Cerebellum (tissue), 4 donors: ENCODE measurements at places on chromosomes 3 and 15.

- no peak for DNase-seq
These were observed 18.1 kb downstream of the NBEAL2 start for GRCh38 chr3:46997453-46998091.

DNA sequence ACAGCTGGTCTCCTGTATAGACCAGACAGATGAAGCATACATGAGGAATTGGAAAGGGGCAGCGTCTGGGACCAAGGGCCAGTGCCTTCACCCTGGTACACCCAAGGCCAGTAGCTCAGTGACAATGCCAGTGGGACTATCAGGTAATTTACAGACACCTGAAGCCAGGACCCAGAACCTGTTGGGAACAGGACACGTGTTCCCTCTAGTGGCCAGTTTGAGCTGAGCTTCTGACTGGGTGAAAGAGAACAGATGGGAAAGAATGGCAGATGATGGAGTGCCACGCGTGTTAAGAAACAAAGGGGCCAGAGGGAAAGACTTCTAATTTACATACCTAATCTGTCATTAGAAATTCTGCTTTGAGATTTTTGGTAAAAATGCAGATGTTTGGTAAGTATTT lies 5.1 kb upstream of the SLC25A38 start:
- peak; percentile 27 for DNase-seq

DNA sequence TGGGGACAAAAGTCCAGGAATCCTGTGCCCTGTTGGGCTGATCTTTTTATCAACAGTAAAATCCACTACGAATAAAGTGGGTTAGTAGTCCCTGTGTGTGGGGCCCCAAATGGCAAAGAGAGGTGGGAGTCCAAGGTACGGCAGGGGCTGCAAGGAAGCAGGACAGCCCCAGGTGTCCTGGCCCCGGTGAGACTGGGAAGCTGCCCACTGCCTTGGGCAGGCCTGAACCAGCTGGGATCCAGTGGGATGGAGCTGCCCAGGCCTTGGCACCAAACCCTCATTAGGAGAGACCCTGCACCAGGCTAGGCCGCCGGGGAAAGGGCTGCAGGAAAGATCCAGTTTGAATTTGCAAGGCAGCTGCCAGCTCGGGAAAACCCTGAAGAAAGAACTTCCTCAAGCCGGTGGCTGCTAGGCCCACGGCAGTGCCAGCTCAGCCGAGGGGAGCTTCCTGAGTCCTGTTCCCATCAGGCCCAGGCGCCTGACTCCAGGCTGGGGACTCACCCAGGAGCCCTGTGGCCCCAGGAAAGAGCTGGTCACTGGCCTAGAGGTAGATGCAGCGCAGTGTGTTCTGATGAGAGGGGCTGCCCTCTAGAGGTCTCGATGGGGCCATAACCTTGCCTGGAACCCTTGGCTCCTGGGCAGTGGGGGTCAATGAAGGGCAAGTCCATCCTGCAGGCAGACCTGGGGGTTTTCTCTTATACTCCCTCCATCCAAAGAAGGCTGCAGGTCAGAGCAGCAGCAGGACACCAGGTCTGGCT lies 14.4 kb upstream of the GNAI2 start:
- DNase-seq, result no peak

DNA sequence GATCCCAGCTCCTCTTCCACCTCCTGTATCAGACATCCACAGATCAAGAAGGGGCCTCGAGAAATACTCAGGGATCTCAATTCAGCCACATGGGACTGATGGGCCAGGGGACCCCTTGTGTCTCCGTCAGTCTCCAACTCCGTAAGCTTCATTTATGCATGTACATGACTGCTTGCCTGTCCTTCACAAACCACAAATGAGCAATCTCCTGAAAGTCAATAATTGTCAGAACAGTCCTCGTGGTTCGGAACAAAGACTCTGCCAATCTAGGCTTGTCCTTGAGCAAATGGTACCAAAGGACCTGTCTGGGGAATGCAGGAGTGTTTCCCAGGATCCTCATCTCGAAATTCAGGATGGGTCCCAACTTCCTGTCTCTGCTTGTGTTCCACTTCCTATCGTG lies 20.8 kb downstream of the SLC12A8 start:
- DNase-seq, result no peak

DNA sequence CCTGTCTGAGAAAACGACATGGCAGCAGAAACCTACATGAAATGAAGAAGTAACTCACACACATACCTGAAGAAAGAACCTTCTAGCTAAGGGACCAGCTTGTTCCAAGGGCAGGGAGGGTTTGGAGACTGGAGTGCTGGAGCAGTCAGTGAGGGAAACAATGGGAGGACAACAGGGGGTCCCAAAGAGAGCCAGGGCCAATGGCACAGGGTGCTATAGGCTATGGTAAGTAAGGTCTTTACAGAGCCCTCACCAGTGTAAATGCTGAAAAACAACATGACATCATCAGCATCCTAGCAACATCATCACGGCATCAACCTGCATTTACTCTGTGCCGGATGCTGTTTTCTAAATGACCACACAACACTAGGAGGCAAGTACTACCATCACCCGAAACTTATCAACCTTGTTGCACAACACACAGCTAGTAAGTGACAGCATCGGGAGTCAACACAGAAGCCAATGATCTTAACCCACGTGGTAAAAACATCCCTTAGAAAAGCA lies 449.5 kb upstream of the WNT5A start:
- DNase-seq, result no peak

- no peak for DNase-seq
These were observed 14.9 kb downstream of the RTP1 start for GRCh38 chr3:187212196-187212545.

DNA sequence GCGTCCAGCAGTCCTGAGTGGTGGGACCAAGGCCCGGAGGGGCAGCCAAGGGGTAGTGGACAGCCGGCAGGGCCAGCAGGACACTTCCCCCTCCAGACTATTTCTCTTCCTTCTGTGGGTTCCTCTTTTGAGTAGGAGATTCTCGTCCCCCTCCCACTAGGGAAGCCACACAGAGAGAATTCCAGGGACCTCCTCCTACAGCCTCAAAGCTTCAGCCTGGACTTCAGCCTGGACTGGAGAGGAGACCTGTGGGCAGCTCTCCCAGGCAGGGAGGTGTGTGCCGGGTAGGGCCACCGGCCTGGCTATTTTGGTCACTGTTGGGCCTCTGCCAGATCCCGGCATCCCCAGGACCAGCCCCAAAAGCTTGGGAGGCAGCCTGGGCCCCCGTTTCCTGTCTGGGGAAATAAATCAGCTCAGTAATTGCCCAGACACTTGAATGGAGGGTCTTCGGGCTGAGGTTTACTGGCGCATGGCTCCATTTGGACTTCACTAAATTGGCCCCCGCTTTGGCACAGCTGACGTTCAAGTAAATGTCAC lies 1.3 kb downstream of the SLC6A6 start:
- DNase-seq, result peak; percentile 78

DNA sequence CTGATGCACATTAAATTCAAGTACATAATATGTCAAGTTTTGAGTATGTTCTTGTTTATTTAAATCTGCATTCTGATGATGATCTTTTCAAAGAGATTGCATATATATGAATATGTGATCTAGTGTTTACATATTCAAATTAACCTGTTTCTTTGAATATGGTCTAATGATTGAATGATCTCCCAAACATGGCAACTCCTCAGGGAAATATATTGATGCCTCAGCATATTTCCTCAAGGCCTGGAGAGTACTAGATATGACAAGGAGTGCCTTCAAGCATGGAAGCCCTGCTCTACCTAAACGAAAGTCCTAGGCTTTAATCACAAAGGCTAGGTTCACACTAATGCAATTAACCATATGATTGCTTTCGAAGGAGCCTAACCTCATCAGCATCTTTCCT lies 532.8 kb downstream of the ZIC1 start:
- no peak for DNase-seq

DNA sequence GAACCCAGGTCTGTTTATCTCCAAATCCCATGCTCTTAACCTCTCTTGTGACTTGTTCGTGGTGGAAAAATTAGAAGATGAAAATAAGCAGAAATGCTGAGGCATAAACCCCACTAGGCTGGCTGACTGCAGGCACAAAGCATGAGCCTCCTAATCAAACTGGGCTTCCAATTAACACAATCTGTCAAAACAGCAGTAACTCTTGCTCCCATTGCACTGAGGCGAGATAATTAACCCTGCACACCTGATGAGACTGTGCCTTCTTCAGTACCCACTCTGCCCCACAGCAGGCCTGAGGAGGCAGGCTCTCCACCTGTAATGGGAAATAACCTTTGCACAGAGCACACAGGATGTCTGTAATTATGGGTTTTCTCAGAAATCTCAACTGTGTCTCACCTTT lies 284.4 kb upstream of the WNT5A start:
- DNase-seq, result peak; percentile 40

GRCh38 chr3:187947927-187948682 lies 202.8 kb upstream of the BCL6 start:
- DNase-seq, result peak; percentile 62

DNA sequence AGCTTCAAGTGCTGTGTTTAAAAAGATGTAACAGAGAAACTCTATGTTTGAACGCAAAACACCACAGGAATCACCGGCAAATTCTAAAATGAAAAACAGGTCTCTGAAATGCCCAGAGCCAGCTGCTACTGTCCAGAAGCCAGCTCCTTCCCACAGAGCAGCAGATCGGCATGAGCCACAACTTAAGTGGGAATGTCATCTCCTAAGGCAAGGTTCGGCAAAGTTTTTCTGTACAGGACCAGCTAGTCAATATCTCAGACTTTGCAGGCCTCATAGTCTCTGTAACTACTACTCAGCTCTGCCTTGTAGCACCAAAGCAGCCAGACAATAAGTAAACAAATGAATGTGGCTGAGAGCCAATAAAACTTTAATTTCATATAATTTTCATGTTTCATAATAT lies 4.9 kb downstream of the PLOD2 start:
- no peak for DNase-seq

DNA sequence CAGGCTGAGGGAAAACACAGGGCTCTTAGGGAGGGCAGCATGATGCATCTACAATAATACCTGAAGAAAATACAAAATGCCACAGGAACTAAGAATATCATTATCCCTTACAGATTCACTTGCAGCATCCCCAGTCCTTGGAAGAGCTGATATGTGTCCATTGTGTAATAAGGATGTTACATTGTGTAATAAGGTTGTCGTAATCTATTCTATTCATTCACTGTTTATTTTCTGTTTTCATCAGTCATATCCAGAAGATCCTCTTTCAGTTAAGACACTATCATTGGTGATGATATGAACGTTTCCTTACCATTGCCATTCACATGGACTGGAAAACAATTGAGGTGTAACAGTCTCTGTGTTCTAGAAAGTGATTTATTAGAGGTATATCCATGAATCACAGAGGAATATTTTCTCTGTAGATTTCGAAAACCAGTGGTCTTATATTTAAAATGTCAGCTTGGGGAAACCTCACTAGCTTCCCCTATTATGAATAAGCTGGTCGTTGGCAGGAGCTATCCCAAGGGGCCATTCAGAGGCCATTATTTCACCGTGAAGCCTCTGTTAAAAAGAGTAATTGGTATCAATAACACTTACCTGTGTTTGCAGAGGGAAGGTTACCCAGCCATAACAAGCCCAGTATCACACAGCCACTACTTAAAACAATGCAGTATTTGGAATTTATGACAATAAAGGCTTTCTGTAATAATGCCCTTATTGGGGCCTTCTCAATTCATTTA lies 241.1 kb downstream of the ZNF385D start:
- DNase-seq, result no peak

- DNase-seq, result peak; percentile 52
These were observed 613 bp downstream of the ATP1B3 start for GRCh38 chr3:141876891-141877621.

DNA sequence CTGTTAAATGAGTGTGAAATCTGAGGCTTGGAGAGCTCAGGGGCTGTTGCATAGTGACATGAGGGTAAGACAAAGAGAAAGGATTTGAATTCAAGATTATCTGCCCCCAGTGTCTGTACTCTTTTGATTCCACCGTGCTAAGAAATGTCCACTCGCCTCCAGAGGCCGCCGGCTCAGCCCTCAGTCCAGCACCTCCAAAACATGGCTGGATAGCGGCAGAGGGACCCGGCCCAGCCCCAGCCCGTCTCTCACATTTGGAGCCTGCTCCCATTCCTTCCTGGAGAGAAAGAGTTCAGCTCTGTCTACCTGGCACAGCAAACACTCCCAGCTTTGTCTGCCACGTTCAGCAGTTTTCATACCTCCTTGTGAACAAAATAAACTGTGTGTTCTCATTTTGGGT lies 84.8 kb upstream of the IQSEC1 start:
- no peak for DNase-seq

DNA sequence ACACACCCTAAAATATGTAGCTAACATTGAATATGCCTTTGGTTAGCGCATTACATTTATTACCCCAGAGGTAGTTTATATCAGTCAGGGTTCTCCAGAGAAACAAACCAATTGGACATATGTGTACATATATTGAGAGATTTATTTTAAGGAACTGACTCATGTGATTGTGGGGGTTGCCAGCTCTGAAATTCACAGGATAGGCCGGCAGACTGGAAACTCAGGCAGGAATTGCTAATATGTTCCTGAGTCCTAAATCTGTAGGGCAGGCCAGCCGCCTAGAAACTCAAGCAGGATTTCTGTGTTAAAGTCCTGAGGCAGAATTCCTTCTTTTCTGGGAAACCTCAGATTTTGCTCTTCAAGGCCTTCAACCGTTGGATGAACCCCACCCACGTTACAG lies 189.7 kb downstream of the CDIN1 start:
- DNase-seq, result no peak

- DNase-seq, result no peak
These were observed 693.0 kb downstream of the NR2F2 start for GRCh38 chr15:97023488-97023844.

- no peak for DNase-seq
These were observed 194.8 kb downstream of the WDR72 start for GRCh38 chr15:53564647-53565046.

GRCh38 chr3:34808287-34808686 lies 831.0 kb upstream of the ARPP21 start:
- DNase-seq, result no peak

- no peak for DNase-seq
These were observed 20.9 kb upstream of the RBP1 start for GRCh38 chr3:139560411-139560810.

DNA sequence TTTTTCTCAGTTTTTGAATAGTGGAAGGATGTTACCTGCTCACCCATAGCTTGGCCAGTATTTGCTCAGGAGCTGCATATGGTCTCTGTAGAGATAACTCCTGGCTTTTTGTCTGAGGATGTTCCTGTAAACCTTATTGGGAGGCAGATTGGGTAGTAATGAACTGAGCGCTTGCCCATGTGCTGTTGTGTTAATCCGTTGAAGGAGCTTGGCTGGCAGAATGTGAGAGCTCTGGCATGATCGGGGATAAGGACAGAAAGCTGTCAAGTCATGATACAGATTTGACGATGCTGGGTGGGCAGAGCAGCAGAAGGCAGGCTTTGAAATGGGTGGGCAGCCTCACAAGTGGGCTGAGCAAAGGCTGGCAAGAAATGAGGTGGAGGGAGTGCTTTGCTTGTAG lies 27.4 kb downstream of the SH3GL3 start:
- DNase-seq, result peak; percentile 45

- DNase-seq, result no peak
These were observed 95.7 kb downstream of the DUT start for GRCh38 chr15:48426941-48427340.

- DNase-seq, result no peak
These were observed 158.3 kb downstream of the PDCD6IP start for GRCh38 chr3:33956776-33957175.

DNA sequence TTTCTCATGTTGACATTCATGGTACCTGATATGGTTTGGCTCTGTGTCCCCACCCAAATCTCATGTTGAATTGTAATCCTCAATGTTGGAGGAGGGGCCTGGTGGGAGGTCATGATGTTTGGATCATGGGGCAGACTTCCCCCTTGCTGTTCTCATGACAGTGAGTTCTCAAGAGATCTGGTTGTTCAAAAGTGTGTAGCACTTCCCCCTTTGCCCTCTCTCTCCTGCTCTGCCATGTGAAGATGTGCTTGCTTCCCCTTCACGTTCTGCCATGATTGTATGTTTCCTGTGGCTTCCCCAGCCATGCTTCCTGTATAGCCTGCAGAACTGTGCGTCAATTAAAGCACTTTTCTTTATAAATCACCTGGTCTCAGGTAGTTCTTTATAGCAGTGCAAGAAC lies 3.3 kb upstream of the UBL7 start:
- DNase-seq, result no peak
